ENCODE measurements at places on chromosomes 3 and 15.

GRCh38 chr3:71724584-71725270 lies 475 bp downstream of the EIF4E3 start:
- DNase-seq, result peak; percentile 47

GRCh38 chr3:169940470-169941181 lies 26.0 kb upstream of the SEC62 start:
- DNase-seq, result no peak

GRCh38 chr3:119715105-119715504 lies 12.3 kb downstream of the CFAP91 start:
- no peak for DNase-seq

DNA sequence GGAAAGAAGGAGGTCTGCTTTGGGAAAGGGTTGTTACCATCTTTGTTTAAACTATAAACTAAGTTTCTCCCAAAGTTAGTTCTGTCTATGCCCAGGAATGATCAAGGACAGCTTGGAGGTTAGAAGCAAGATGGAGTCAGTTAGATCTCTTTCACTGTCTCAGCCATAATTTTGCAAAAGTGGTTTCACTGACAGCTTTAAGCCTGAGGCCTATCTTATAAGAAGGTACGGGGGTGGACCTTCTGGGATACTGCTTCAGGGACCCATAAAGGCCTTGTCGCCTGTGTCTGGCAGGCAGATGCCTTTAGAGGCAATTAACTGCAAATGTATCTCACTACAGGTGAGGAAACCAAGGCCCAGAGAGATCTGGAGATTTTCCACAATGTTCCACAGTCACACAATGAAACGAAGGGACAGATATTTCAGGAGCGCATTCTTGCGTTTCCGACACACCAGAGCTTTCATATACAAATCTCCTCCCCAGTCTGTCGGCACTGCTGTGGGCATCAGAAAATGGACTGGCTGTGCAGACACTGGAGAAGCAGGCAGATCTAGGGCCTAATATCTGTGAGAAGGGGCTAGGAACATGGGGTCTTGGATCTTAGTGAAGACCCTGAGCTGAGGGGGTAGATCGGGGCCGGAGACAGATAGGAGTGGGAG lies 169.5 kb upstream of the SMAD3 start:
- DNase-seq, result no peak

DNA sequence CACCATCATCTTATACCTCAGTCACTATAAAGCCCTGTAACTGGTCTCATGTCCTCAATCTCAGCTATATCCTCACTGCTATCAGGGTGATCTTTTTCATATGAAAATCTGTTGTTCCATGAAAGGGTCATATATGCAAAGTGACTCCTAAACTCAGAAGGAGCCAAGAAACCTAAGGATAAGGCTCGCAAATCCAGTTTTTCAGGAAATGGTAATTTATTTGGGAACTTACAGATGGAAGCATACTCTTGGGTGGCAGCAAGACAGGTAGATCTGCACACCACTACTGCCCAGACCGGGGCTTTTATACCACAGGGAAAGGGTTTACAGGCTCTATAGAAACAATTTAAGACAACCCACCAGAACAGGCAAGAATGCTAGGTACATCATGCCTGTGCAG lies 272.3 kb downstream of the UBE2E2 start:
- no peak for DNase-seq

GRCh38 chr3:31948280-31948679 lies 32.8 kb downstream of the OSBPL10 start:
- no peak for DNase-seq

- DNase-seq, result no peak
These were observed 97.2 kb downstream of the SEMA5B start for GRCh38 chr3:122930063-122930997.

DNA sequence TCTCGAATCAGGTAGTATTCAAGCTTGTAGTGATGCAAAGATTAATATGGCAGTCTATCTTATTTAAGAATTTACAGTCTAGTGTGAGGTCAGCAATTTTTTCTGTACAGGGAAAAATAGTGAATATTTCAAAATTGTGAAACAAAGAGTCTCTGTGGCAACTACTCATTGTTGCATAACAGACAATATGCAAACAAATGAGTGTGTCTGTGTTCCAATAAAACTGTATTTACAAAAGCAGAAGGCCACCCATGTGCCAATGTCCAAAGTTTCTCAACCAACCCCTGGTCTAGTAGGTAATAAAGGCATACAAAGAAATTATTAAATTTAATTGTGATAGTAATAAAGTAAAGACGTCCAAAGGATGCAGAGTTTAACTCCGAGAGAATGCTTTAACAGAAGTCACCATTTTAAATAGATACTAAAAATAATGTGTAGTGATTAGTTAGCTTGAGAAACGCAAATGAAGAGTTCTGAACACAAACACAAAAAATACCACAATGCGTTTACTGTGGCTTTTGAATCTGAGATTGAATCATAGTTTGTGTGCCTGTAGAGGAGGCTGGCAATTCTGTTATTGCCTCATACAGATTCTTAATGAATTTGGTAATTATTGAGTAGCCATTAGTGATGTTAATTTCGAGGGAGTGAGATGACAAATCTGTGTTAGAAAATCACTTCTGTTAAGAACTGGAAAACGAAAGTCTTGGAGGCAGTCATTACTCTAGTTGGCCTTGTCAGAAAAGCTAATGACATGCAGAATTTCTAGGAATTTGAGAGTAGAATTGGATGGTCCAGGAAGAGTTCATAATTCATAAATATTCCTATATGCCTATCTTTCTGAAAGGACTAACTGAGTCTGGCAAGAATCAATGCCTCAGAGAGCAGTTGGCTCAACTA lies 48.7 kb downstream of the CADM2 start:
- DNase-seq, result no peak

DNA sequence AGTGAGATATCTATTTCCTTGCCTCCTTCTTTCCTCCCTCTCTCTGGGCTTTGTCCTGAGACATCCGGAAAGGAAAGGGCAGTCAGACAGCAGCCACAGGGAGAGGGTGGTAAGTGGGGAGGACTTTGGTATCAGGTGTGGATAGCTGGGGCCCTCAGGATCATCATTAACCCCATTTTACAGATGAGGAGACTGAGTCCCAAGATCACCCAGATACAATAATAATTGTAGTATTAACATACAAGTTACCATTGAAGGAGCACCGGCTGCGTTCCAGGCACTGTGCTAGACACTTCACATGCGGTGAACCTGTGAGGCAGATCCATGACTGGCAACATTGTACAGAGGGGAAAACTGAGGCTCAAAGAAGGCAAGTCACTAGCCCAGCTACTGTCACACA lies 15.2 kb upstream of the LINGO1 start:
- no peak for DNase-seq

GRCh38 chr3:185521349-185522138 lies 22.7 kb upstream of the TMEM41A start:
- no peak for DNase-seq

- DNase-seq, result peak; percentile 76
These were observed 97.7 kb upstream of the P2RY1 start for GRCh38 chr3:152737021-152737908.

DNA sequence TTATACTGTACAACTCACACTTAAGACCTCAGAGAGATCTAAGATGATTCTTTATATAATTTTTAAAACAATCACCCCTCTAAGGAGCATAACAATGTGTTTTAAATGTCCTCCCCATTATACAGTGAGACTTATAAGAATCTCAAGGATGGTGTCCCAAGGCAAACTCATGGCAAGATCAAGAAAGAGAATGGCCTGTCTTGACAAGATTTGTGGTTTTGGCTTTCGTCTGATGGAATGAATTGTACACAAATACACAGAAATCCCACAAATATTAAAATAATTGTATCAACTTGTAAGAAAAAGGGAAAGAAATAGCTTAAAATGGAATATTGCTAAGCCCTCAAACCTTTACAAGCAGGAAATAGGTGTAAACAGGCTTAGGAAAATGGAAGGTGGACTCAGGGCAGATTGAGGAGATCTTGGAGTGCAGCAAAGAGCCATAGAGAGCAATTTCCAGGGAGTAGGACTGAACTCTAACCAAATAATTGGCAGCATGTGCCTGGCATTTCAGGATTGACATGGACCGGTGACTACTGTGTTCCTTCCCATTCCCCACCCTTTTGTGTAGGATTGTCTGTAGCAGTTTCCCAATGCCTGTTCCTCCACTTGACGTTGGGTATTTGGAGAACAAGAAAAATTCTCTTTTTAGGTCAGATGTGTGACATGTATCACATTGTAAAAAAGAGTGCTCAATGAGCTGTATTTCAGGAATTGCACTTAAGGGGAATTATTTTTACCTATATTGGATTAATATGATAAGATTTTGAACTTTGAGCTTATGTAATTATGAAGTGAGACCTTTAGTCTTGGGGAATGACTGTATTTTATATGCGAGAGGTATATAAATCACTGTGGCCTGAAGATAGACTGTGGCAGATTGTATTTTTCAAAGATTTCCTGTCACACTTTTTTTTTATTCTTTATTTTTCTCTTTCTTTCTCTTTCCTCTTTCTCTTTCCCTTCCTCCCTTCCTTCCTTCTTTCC lies 317.8 kb upstream of the SLITRK3 start:
- DNase-seq, result no peak

- no peak for DNase-seq
These were observed 67.4 kb upstream of the TAMM41 start for GRCh38 chr3:11914041-11914440.

DNA sequence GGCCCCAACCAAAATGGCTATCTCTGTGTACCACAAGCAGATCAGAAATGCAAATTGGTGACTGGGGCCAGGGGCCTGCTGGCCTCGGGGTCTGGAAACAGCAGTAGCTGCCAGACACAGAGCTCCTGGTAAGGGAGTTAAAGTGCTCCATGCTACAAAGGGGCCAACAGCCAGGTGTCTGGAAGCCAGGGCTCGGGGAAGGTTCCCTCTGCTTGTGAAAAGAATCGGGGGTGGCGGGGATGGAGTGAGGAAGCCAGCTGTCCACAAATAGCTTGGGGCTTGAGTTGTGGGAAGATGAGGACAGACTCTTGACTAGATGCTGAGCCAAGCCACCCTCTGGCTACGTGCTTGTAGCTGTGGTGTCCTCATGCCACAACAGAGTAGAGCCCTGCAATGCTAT lies 39.3 kb downstream of the CHRD start:
- no peak for DNase-seq

GRCh38 chr3:150985711-150986110 lies 13.2 kb upstream of the CLRN1 start:
- DNase-seq, result no peak

GRCh38 chr3:63050548-63051177 lies 175.4 kb upstream of the CADPS start:
- no peak for DNase-seq

DNA sequence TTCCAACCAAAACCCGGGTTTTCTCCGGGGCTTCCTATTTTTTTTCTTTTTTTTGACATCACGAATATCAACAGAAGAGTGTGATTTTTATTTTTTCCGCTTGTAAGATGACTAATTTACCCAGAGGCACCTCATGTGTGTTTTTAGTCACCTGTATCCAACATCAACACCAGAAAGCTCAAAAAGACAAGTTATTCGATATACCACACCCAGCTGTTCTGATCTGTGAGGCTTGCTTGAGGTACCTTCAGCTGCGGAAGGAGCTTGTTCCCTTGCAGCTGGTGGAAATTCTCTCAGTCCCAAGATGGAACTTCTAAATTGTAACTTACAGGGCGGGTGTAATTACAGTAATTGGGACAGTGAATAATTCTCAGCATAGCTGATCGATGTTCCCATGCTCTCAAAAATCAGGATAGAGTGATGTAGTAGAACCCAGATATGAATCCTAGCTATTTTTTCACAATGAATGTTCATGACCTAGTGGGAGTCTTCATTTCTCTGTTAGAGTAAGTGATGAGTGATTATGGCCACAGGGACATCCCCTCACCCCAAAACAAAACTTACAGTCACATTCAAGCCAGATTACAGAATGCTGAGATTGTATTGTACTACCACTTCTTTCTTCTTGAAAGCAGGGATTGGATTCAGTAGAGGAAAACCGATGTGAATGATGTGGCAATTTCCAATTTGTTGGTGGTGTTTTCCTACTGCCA lies 232.1 kb downstream of the AGBL1 start:
- DNase-seq, result no peak

GRCh38 chr3:88093266-88093665 lies 34.2 kb downstream of the ZNF654 start:
- no peak for DNase-seq

- no peak for DNase-seq
These were observed 67.2 kb downstream of the WDR76 start for GRCh38 chr15:43893956-43894355.

DNA sequence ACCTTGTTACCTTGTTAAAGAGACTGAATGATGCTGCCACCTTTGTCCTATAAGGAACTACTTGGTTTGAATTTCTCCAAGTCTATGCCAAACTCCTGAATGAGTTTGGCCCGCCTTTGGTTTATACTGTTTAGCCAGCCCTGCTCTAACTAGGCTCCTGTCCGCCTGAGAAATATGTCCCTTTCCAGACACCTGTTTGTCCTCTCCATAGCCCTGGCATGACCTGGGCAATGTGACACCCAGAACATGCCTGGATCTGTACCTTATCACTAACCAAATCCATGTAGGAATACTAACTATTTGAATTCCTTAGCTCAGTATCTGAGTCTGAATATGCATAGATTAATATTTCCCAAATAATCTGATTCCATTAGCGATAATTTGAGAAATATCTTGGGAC lies 24.4 kb upstream of the TMC3 start:
- DNase-seq, result no peak

- DNase-seq, result peak; percentile 97
These were observed at the start of gene INO80 for GRCh38 chr15:41116116-41116961. Gene INO80 (minus strand): TSS chr15:41116280. CDS start chr15:41096310, 19,970 bp downstream.

DNA sequence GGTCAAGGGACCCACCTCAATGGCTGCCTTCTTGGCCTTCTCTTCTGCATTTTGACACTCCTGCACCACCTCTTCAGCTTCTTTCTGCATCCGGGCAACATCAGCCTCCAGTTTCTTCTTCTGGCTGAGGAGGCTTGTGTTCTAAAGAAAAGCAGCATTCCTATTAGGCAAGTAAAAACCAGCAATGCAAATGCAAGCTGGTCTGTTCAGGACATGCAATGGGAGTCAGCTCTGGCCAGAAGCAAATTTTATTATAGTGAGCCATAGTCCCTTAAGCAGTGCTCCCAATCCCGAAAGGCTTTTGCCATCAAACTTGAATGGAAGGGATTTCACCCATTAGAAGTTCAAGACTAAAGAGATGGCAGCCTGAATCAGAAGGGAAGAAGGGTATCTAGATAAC lies 97.7 kb downstream of the HHLA2 start:
- no peak for DNase-seq
